Caudate nucleus (tissue), 63 donors: ENCODE measurements at places on chromosomes 11 and 22.

- no peak for DNase-seq
Observed at GRCh38 chr22:33272871-33273270, 214.7 kb upstream of the SYN3 start.

GRCh38 chr11:64011371-64011770, 24.4 kb upstream of the FLRT1 start:
- DNase-seq: no peak

DNA sequence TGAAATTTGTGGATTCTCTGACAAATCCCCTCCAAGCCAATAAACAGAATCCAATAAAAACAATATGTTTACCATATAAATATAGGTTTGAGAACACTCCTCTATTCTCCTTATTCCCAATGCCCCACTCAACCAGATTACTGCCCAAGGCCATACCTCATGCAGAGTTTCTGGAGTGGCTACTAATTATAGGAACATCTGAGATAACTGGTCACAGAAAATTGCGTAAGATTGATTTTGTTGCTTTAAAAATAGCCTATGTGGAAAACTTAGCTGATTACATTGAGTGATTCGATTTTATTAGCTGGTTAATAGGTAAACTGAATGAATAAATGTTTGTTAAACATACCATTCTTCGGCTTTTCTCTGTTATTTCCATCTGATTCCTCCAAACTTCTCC, 48.0 kb downstream of the ME3 start:
- DNase-seq: no peak

GRCh38 chr11:93997741-93998140, 23.4 kb upstream of the HEPHL1 start:
- DNase-seq: no peak
